ENCODE measurements at places on chromosomes 5 and 9. TPM values are rescaled to one million over a fixed set of nuclear protein-coding genes. Genes with fewer than 3 reads are reported as not detected.

The TLE1 gene
- 11.3 TPM for total RNA-seq

The SH3GL2 gene
- not detected for total RNA-seq

The MEGF9 gene
- 7.1 TPM for total RNA-seq

The IL7R gene
- 42.5 TPM for total RNA-seq

The GAS1 gene
- 14.5 TPM for total RNA-seq

The FCHSD1 gene
- 7.5 TPM for total RNA-seq

The C9orf153 gene
- not detected for total RNA-seq

The BNC2 gene
- total RNA-seq = 4.2 TPM

The INSYN2B gene
- 5.6 TPM for total RNA-seq

The CATSPER3 gene
- 0.06 TPM for total RNA-seq

DNA sequence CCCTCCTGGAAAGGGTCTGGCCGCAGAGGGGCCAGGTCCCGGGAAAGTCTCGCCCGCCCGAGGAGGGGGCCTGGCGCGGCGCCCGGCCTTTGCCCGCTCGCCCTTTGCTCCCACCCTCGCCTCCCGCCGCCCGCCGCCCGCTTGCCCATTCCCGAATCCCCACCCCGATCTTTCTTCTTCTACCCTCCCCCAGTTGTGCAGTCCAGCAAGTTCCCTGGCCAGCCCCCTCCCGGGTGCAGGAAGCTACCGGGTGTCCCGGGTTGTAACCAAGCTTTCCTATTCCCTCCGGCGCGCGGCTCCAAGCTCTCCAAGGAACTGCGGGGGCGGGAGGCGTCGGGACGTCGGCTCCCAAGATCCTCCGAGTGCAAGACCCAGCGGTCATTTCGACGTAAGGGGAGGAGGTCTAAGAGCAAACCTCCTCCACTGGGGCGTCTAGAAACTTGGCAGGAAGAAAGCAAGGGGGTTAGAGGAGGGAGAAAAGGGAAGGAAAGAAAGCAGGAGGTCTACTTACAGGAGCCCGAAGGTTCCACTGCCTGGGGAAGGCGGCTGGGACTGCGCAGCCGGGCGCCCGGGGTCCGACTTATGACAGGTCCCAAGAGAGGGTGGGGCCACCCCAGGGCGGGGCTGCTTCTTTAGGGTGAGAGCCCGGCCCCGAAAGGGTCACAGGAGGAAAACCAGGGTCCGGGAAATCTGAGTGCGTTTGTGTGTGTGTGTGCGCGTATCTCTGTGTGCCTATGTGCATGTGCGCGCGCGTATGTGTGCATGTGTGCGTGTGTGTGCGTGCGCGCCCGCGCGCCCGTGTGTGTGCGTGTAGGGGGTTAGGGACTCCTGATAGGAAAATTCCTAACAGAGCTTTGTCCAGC, at the start of gene PTGR1:
TSS of gene PTGR1 (minus strand) at position 556 of the 863 bp plus-strand sequence. CDS start 2,225 bp downstream, outside the sequence.
- DNase-seq = peak; percentile 93

DNA sequence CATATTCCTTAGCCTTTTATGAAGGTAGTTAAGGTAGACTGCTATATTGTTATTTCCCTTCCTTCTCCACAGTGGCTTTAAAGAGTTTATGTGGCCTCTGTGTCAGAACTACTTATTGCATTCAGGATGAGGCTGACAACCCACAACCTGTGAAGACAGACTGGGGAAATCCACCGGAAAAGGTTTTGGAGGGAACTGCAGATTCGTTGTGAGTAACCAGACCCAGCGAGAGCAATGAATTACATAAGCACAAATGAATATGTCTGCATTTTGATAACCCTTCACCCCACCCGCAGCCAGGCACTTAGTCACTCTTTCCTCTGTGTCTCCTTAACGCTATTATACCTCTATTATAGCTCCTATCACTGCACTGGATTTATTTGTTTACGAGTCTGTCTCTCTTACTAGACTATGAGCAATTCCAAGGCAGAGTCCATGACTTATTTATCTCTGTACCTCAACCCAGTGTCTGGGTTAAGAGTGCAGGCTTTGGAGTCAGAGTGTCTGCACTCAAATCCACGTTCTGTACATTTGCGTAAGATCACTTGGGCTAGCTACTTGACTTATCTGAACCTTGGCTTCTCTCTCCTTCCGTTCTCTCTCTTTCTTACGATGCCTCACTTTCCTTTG, 19.2 kb downstream of the KCTD16 start:
- DNase-seq = peak; percentile 95

GRCh38 chr5:158320178-158320674, 461.3 kb upstream of the CLINT1 start:
- DNase-seq = no peak

DNA sequence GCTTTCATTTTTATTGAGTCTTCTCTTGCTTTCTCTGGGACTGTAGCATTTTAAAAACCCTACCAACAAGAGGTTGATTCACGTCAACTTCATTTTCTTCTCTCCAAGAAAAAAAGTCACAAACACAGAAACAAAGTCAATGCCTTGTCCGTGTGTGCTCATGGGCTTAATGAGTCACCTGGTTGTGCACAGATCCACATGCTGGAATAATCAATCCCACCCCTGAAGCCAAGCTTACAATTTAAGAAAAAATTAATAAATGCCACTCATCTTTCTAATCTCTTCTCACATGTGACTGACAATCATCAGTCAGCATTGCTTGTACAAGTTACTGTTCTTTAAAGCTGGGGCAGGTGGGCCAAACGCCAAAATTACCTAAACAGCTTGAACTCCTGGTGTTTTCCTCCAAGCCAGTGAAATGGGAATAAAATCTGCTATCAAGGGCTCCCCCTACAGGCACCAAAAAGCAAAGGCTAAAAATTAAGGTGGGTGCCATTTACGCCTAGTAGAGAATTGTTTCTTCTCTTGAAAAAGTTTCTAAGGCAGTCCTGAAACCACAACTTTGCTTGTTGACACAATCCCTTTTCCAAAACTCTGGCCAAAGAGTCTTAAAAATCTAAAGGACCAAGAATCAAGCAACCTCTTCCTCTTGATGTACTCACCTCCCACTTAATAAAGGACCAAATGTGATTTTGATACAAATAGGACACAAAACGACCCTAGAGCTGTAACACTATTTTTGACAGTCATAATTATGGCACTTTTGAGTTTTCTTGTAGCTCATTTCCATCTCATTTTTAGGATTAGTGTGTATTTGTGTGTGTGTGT, 21.3 kb downstream of the TRMO start:
- peak; percentile 63 for DNase-seq

DNA sequence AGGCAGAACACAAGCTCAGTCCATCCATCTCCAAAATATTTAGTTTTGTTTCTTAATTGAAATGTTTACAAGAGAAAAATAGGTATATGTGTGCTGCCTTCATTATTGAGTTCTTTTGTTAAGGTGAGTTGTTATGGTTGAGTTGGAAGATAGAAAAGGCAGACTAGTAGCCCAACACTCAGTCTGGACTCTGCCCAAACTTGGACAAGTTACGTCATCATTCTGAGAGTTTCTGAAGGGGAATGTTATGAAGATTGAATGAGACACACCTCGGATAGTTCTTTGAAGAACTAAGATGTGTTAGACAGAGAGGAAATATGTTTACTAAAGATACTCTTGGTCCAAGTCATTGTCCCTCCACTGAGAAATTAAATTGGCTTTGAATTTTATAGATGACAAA, 245.5 kb downstream of the KCTD16 start:
- DNase-seq = no peak

DNA sequence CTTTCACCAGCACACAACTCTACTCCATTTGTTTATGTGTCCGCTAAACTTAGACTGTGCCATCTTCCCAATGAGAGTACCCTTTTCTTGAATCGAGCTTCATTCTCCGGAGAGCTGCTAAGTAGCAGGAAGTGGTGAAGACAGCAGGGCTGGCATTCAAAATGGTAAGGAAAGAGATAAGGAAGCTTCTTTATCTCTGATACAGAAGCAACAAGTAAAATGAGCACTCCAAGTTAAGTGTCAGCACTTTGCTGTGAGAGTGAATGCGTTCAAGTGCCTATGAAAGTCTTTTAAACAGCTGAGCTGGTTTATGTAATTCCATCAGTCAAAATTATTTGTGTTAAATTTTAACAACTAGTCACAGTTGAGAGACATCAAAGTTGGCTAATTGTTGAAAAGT, 386.8 kb upstream of the PTPRD start:
- DNase-seq = no peak

DNA sequence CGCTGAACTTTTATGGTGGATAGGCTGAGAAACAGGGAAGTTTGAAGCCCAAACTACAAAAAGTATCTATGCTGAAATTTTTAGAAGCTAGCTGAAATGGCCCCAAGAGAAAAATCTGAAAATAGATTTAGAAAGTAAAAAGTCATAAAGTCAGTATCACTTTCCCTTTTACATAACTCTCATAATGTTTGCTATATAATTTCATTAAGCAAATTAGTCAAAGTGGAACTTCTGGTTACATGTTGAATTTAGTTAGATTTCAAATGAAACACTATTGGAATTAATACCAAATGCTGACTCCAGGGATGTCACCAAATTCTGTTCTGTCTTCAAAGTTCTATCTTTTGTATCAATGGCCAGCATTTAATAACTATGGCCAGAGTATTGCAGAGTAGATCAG, 126.9 kb downstream of the TTC39B start:
- no peak for DNase-seq

DNA sequence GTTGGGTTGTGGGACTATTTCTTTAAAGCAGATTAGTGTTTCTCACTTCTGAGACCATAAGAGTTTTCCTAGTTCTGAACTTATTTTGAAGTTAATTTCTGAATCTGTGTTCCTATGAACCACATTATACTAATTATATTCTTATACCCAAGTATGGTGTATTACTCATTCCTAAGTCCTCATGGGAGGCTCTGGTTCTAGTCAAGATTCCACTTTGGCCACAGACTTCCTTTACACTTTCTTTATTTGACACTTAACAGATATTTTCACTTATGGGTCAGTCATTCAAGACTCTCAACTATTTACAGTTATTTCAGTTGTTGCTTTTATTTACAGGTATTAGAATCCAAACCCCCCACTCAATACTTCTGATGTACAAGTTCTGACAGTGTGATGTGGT, 937.2 kb upstream of the TYRP1 start:
- no peak for DNase-seq

DNA sequence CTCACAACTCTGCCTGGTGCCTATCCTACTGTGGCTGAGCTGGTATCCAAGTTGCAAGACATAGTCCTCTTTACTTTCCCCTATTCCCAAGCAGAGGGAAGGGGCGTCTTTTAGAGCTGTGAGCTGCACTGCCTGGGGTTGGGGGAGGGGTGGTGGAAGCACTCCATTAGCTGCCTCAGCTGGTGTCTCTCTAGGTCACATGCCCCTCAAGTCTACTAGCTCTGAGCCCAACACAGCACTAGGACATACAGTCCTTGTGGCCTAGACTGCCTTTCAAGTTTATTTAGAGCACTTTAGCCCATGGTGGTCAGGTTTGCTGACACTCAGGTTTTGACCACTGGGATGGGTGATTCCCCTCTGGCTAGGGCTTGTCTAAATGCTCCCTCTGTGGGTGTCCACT, 54.7 kb downstream of the SREK1 start:
- no peak for DNase-seq

DNA sequence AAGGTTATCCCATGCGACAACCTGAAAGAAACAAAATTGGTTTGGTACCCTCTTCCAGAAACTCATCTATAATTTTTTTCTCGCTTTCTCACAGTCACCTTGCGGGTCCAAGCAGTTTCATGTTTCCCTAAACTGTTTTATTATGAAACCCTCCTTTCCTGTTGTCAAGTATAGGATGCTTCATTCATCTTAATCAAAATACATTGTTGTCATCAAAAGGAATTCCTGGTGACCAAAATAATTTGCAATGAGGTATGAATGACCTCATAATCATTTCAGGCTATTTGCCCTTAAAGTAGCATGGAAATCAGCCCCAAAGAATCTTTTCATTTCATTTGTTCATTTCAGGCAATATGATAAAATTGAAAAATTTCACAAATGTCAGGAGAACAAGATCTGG, 503.0 kb downstream of the SPATA31D1 start:
- DNase-seq = no peak

DNA sequence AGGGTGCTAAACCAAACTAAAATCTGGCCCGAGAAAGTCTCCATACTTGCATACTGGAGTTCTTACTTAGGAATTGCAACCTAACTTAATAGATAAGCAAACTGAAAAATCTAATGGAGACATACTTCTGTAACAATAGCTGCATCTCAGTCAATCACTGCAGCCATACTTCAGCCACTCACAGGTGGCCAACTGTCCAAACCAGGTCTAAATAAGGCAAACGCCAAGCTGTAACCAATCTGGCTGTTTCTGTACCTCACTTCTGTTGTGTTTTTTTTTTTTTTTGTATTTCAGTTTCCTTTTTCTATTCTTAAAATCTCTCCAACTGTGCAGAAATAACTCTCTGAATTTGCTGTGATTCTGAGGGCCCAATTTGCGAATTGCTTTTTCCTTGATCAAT, 4.4 kb upstream of the NDUFB6 start:
- DNase-seq = no peak

- no peak for DNase-seq
Measured at GRCh38 chr9:88508326-88508725, 26.7 kb upstream of the NXNL2 start.

GRCh38 chr9:87193925-87194868, 246.9 kb upstream of the GAS1 start:
- DNase-seq = peak; percentile 90

DNA sequence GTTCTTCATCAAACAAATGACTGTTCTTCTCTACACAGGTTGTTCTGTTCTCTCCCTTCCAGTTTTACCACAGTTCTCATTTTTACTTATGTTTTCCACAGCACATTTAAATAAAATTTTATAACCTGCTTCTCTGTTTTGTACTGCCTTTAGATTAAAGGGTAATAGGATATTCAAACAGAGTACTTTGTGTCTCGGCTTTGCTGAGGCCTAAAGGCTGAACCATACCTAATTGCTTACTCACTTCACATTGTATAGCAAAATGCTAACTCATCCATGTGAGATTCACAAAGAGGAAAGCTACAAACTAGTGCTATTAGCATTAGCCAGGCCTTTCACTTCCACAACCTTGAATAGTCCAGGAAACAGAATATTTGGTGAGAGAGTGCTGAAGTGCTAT, 200.3 kb downstream of the TRPM3 start:
- peak; percentile 34 for DNase-seq

- DNase-seq = no peak
Measured at GRCh38 chr9:13457795-13458194, 178.3 kb upstream of the MPDZ start.

DNA sequence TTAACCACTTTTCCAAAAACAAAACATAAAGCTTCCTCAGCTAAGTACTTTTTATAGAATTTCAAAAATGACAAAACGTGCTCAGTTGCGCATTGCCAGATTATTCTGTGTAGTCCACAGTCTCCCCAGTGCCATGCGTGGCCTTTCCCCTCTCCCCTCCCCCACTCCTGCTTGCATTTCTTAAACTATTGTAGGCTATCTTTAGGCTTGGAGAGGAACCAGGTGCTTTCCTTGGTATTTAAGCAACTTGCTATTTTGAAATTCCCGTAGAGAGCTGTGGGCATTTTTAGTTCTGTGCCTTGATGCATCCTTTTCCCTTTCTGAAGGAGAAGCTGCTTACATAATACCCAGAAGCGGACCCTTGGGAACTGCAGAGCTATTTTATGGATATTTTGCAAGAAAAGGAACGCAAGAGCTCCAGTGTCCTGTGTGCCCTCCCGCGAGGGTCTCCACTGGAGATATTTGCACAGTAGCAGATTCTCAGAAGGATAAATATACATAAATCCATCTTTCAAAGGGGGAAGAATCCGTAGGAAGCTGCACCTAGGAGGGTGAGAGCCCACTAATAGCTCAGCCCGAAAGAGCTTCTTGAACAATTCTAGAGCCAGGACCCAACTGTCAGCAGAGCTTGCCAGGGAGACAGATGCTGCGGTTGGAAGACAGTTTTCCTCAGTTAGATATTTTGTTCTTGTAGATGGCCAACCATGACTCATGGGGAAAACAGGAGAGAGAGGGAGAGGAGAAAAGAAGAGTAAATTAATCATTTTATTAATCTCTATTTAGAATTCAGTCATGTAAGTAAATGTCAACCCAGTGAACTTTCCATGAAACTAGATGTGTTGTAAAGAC, 1298.3 kb upstream of the WWC1 start:
- peak; percentile 16 for DNase-seq

All from Daoy (cell line).